ENCODE measurements at places on chromosomes 5 and 9.

DNA sequence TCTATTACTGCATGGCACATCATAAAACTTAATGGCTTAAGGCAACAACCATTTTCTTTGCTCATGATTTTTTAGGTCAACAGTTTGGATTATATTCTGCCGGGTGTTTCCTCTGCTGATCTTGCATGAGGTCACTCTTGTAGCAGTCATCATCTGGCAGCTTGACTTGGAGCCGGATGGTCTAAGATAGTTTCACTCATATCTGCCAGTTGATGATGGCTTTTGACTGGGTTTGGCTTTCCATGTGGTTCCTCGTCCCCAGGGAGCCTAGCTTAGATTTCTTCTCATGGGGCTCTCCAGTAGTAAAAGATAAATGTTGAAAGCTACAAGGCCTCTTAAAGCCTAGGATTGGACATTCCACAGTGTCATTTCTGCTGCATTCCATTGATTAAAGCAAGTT lies 27.4 kb downstream of the LNPEP start:
- peak; percentile 32 for DNase-seq

GRCh38 chr9:108443741-108444140 lies 412.0 kb downstream of the ACTL7B start:
- DNase-seq, result peak; percentile 35

DNA sequence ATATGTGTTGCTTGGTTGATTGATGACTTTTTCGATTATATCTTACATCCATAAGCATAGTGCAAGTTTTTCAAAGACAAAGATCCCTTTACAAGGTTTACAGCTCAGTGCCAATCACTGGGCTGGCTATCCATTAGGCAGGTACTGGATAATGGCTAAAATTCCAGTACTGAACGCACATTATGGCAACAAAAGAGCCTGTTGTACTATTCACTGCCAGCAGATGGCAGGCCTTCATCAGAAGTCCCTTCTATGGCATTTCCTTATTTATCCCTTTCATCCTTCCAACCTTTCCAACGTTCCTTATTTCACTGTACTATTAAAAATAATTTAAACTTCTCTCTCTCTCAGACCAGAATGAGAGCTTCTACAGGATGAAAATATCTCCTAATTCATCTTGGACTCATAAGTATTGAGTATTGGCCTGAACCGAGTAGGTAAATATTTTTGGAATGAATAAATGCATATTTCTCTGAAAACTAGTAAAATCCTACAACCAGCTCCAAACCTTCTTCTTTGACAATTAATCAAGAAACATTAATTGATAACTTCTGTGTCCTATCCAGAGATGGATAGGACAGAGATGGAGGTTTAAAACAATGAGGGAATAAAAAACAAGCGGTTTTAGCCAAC lies 6.7 kb upstream of the WNT8A start:
- DNase-seq, result peak; percentile 82

DNA sequence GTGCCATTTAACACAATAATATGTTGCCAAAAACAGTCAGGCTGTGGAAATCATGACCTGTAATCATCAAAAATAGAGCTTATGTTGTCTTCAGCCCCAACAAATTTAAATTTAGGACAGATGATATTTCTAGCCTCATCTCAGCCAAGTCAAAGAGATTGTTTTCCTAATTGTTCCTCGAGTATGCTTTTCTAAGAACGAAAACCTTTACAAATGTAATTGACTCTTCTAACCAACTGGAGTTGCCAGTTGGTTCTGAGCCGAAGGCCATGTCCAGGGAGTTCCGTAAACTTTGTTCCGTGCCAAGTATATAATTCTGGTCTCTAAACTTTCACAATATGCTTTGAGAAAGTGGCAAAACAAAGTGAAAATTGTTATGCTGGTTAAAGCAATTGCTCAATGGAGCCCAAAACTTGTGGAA lies 160.8 kb downstream of the CEMIP2 start:
- DNase-seq, result no peak

DNA sequence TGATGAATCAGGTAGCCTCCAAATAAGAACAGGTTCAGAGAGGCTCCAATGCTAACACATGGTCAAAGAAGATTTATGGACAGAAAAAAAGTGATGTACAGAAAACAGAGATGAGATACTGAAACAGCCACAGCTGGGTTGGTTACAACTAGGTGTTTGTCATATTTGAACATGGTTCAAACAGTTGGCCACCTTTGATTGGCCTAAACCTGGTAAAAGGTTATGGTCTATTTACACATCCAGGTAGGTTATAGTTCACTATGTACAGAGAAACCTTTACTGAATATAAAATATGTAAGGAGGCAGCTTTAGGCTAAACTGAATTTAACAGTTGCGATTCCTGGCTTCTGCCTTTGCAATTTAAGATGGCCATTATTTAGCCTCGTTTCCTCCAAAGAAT lies 134.0 kb upstream of the ZNF366 start:
- no peak for DNase-seq

- DNase-seq, result no peak
Observed at GRCh38 chr5:157204765-157205164, 24.1 kb downstream of the ITK start.

GRCh38 chr5:73764996-73765395 lies 139.0 kb downstream of the ARHGEF28 start:
- DNase-seq, result peak; percentile 14

DNA sequence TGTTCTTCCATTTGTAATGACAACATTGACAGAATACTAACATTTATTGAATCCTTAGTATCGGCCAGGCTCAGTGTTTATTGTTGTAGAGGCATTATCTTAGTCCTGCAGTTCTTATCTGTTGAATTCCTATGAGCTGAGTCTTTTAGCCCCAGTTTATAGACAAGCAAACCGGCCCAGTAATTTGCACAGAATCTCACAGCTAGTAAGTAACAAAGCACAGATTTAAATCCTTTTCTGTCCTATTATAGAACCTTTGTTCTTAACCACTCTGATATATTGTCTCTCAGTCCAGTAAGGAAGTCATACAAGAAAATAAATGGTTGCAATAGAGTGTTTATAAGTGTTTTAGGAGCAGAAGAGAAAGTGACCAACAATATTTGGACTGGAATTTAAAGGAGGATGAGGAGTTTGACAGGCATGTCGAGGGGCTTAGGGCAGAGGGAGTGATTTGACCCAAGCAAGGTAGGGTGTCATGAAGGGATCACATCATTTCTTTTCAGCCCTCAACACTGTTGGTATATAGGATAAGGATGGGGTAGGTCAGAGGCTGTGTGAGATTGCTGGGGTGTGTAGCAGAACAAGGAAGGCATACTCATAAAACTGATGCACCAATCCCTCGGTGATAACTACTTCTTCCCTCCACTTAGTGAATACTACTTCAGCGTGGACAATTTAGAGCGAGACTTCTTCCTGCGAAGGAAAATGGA lies 39.5 kb downstream of the LARP1 start:
- peak; percentile 41 for DNase-seq

- DNase-seq, result no peak
Observed at GRCh38 chr5:130995254-130995515, 169.9 kb downstream of the HINT1 start.

- DNase-seq, result no peak
Observed at GRCh38 chr9:130634191-130634768, 30.1 kb upstream of the PRDM12 start.

GRCh38 chr5:125536582-125536981 lies 790.1 kb upstream of the ZNF608 start:
- peak; percentile 79 for DNase-seq

DNA sequence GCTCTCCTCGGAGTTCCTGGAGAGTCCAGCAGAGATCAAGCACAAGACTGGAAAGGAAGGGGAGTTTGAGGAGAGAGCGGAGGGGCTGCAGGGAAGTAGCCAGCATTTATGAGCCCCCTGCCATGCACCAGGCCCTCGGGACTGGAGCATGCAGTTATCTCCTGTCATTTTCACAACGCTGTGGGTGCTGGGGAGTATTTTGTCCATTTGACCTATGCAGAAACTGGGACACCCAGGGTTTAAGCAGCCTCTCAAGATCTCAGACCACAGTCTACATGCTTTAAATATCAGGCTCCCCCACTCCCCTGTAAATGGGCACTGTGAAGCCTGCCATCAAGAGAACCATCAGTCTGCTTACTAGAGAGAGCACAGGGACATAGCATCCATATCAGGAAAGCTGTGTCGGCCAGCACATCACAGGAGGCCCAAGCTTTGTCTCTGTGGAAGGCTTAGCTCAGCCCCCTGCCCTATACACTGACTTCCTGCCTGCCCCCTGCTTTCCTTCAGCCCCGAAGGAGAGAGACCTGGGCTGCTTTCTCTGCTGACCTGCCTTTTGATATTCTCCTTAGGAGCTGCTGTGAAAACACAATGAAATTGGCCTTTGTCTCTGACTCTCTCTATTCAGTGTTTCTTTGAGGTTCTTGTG lies 7.3 kb downstream of the FOXI1 start:
- no peak for DNase-seq

- peak; percentile 25 for DNase-seq
Observed at GRCh38 chr5:612498-613424, 621 bp downstream of the CEP72 start.

- DNase-seq, result no peak
Observed at GRCh38 chr5:55188656-55189540, 15.9 kb upstream of the CDC20B start.

DNA sequence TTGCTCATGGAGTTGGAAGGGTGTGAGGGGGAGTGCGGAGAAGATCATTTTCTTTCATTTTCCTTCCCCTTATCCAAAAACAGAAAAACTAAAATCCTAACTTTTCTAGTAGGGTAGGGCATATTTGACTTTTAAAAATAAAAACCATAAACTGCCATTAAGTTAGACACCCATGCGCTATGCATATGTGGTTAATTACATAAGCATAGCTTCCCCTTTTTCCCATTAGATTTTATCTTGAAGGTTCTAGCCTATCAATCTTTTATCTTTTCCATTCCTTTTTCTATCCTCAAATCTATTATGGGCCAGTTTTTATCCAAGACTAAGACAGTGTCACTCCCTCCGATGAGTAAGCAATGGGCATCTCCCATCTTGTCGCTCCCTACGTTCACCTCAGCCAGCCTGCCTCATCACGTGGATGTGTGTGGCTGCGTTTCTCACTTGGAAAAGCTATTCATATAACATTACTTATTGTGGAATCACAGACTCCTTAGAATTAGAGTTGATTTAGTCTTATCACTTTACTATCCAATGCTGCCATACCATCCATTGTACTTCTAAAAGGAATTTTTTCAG lies 49.2 kb downstream of the PCSK5 start:
- no peak for DNase-seq

DNA sequence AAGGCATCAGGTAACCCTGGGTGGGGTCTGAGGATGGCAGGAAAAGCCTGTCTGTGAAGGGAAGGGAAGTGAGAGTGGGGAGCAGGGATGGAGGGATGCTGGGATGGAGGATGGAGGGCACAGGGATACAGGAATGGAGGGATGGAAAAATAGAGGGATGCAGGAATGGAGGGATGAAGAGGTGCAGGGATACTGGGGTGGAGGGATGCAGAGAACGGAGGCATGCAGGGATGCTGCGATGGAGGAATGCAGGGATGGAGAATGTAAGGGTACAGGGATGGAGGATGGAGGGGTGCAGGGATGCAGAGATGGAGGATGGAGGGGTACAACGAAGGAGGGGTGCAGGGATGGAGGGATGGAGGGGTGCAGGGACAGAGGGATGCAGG lies 9.1 kb downstream of the PTGES2 start:
- DNase-seq, result no peak

GRCh38 chr5:81506900-81507588 lies 113.1 kb upstream of the ACOT12 start:
- DNase-seq, result peak; percentile 86

DNA sequence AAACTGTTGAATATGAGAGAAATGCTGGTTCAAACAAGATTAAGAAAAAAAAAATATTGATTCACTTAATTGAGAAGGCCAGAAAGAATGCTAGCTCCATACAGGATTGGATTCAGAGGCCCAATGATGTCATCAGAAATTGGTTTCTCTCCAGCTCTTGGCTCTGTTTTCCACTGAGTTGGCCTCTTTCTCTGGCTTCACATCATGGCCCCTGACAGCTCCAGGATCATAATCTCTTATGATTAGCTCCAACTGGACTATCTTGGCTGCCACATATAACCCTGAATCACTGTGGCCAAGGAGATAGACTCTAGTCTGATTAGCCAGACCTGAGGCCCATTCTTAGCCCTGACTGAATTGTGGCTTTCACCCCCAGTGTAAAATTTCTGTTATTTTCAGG lies 244.7 kb upstream of the GRAMD2B start:
- DNase-seq, result peak; percentile 85

DNA sequence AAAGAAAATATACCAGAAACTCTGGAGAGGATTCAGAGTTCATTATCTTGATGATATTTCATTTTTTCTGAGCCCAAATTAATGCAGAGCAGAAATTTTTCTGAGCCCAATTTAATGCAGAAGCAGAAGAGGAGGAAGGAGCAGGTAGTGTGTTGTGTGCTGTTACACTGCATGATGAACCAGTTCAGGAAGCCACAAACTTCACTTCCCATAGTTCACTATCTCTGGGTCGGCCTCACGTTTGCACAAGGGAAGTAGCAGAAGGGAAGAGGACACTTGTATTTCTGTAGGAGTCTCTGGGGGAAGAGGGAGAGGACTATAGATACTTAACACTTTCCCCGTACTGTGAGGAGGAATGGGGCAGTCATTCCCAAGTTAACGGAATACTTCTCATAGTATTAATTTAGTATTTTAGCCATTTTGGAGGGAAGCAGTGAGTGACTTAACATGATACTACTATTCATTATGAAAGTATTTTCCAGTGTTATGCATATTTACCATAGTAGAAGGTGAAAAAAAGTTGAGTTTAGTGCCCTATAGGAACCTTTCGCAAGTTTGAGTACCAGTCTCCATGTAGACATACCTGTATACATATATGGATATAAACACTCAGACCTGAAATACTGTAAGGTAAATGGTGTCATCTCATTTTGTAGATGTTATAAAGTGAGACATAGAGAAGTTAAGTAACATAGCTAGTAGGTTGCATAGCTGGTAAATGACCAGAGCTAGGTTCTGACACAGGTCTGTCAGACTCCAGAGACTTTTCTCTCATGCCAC lies 30.0 kb downstream of the XPA start:
- no peak for DNase-seq

GRCh38 chr5:121853850-121854249 lies 2.2 kb downstream of the FTMT start:
- peak; percentile 6 for DNase-seq

GRCh38 chr9:89702401-89702800 lies 97.6 kb downstream of the GADD45G start:
- no peak for DNase-seq

GRCh38 chr9:4155221-4156026 lies 144.4 kb downstream of the GLIS3 start:
- no peak for DNase-seq

GRCh38 chr9:127193483-127193882 lies 71.0 kb upstream of the ANGPTL2 start:
- DNase-seq, result no peak

- DNase-seq, result no peak
Observed at GRCh38 chr5:39178171-39178570, 41.2 kb downstream of the FYB1 start.

- no peak for DNase-seq
Observed at GRCh38 chr9:17140418-17140817, 5.6 kb downstream of the CNTLN start.

DNA sequence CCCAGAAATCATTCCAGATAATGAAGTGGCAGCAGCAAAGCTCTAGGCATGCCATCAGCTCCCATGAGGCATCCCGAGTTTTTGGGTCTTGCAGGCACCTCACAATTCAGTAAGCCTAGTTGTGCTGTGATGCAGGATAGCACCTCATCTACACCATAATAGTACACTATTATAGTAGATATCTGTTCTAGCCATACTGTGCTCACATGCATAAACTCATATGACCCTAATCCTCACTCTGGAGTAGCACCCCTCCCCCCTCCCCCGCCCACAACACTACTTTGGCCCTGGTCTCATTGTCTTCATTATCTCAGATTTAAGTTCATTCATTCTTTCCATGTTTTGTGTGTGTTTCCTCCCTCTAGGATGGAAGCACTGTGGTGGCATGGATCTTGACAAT lies 102.5 kb upstream of the PITX1 start:
- DNase-seq, result no peak
